ENCODE measurements at places on chromosomes 1 and 21.

- no peak for DNase-seq
These were observed 3.0 kb upstream of the AHCTF1 start for GRCh38 chr1:246934765-246935164.

DNA sequence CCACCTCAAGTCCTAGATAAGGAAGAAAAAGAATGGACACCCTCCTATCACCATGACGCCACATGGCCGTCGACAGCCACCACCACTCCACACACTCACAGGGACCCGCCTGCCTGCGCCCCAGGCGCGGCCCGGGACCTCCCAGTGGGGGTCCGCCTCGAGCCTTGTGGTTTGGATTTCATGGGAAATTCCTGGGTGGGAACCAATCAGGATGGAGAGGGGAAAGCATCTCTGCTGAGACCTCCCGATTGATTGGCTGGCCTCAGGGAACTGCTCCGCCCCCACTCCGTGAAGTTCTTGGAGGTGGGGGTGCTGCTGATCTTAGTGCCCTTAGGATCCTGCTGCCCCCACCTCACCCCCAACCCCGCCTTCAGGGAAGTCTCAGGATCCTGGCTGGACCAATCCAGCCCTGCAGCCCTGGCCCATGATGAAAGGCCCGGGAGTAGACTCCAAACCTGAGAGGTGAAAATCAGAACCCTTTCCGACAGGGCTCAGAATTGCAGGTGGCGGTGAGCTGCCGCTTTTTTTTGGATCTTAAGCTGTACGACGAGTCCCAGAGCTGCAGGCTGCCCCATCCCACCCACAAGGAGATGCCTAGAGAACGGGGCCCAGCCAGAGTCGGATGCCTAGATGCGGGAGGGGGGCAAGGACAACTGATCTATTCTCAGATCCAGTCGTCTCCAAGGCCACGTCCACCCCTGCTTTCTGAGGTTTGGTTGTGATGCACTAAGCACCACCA, 29.0 kb upstream of the TMEM51 start:
- DNase-seq = no peak

- DNase-seq = no peak
These were observed 143.0 kb upstream of the GRIK3 start for GRCh38 chr1:37177230-37177864.

DNA sequence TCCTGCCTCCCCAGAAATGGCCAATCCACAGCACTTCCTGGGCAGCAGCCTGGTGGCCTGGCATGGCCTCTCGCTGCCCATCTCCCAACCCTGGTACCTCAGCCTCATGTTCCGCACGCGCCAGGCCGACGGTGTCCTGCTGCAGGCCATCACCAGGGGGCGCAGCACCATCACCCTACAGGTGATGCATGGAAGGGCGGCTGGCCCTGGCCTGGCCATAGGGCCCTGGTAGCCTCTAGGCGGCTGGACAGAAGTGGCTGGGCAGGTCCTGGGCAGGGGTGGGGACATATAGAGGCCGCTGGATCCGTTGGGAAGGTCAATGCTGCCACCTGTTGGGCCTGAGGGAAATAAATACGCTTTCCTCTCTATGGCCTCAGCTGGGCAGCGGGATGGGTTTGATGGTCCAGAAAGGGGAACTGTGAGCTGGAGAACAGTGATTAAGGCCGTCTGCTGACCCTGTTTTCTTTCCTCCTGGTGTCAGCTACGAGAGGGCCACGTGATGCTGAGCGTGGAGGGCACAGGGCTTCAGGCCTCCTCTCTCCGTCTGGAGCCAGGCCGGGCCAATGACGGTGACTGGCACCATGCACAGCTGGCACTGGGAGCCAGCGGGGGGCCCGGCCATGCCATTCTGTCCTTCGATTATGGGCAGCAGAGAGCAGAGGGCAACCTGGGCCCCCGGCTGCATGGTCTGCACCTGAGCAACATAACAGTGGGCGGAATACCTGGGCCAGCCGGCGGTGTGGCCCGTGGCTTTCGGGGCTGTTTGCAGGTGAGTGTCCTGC, 14.4 kb downstream of the CELSR2 start:
- peak; percentile 79 for DNase-seq

GRCh38 chr1:11488966-11489625, 10.1 kb downstream of the DISP3 start:
- DNase-seq = no peak

GRCh38 chr1:1777583-1777899, 729 bp downstream of the NADK start:
- DNase-seq = no peak

DNA sequence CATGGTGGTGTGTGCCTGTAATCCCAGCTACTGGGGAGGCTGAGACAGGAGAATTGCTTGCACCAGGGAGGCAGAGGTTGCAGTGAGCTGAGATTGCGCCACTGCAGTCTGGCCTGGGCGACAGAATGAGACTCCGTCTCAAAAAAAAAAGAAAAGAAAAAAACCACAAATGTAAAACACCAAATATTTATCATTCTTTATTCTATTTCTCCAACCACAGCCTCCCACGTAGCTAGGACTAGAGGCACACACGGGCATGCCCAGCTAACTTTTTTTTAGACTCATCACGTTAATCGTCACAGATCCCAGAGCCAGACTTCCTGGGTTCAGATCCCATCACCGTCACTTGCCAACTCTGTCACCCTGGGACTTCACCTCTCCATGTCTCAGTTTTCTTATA, 13.5 kb downstream of the DNAJC16 start:
- no peak for DNase-seq

DNA sequence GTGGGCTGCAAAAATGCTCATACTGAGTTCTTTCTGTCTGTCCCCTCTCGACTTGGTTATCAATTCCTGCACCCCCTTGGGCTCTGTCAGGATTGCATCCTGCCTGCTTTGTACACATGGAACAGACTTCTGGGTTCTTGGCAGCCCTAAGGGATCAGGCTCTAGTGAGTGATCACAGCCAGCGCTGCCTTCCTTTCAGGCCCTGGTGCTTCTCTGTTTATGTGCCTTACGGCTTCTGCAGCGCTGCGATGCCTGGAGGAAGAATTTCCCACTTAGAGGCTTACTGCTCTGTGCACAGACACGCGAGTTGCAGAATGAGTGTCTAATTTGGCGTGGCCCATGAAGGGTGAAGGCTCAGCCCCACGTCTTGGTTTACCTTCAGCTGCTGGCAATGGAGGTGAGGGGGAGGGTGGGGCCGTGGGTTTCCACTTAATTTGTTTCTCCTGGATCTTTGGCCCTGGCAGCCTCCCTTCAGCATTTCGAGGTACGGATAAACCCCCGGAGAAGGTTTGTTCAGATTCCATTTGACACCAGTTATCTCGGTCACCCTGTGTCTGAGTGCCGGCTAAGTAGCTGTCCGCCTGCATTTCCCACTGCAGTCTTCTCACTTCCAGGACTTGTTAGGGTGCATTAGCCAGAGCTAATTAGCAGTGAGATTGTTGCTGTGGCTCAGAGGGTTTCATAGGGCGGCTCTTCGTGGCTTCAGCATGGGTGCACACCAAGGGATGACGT, 227.3 kb downstream of the DYRK1A start:
- no peak for DNase-seq

DNA sequence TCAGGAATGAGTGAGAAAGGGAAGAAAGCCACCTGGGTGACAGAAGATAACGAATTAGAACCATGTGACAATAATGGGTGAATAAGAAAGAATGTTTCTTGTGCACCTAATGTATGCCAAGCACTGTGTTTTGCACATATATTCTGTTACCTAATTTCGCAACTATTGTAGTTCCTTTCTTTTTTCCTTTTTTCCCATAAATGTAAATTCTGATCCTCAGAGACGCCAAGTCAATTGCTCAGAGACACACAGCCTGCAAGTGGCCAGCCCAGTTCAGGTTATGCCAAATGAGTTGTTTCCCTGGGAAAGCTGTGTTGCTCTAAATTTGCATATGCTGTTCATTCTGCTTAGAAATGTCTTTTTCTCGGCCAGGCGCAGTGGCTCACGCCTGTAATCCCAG, 1.7 kb upstream of the RSPO1 start:
- no peak for DNase-seq

DNA sequence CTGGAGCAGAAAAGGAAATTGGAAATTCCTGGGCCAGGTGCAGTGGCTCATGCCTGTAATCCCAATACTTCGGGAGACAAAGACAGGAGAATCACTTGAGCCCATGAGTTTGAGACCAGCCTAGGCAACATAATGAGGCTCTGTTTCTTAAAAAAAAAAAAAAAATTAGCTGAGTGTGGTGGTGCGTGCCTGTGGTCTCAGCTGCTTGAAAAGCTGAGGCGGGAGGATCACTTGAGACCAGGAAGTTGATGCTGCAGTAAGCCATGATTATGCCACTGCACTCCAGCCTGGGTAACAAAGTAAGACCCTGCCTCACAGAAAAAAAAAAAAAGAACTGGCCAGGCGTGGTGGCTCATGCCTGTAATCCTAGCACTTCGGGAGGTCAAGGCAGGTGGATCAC, 56.7 kb downstream of the SRSF11 start:
- no peak for DNase-seq

DNA sequence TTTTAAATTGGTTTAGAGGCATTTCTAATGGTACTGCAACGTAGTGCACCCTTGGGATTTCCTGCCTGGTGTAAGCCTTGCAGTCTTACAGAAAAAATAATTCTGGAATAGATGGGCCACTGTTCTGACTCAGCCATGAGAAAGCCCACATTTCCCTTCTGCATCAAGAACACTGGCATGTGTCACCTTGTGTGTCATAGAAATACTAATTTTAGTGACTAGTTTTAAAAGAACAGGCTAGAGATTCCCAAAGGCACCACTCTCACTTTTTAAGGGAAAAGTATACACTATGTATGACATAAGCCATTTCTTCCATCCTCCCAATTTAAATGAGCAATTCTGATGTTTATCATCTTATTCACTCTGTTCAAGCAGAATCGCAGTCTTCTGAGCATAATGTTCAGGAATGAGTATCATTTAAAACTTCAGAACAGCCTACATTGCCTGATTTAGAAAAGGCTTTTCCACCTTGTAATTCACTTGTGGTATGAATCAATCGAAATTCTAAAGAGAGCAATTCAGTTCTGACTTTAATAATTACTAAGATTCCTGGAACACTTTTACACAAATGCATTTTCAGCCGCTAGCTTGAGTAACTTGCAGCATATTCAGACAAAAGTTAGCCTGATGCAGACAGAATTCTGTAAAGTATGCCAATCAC, 18.8 kb downstream of the RGS13 start:
- no peak for DNase-seq

- peak; percentile 62 for DNase-seq
These were observed 61.0 kb upstream of the NEK2 start for GRCh38 chr1:211736351-211736915.

DNA sequence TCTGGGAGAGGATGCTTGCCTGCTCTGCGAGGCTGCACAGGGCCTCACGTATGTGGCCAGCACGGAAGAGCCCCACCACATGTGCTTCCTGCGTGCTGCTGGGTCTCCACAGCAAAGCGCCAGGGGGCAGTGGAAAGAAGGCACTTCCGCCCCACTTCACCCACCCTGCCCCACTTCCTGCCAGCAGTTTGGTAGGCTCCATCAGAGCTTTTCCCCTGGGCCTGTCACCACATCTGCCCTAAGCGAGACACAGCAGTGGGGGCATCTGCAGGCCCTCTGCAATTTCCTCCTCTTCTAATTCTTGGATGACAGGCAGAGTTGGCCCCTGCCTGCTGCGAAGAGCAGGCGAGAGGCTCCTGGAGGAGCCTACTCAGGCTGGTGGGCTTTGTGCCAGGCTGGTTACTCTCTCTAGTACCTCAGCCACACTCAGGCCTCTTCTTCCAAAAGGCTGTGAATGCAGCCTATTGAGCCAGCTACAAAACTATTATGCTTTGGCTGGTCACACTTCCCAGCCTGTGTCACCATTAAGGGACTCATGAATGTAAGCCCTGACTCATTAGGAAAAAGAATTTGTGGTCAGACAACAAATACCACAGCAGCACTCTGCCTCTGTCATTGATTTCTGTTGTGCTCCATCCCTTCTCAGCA, 25.0 kb downstream of the CD244 start:
- no peak for DNase-seq

GRCh38 chr1:24364975-24365678, 46.0 kb downstream of the GRHL3 start:
- no peak for DNase-seq

- no peak for DNase-seq
These were observed 61.0 kb downstream of the BACH1 start for GRCh38 chr21:29359718-29360117.

- DNase-seq = no peak
These were observed 51.7 kb upstream of the ACADM start for GRCh38 chr1:75672528-75673393.

- DNase-seq = no peak
These were observed 6.3 kb upstream of the TTC34 start for GRCh38 chr1:2807678-2808385.

GRCh38 chr1:222886878-222887351, 72.1 kb downstream of the DISP1 start:
- no peak for DNase-seq

- DNase-seq = peak; percentile 93
These were observed at the start of gene ZBTB17 for GRCh38 chr1:15975805-15976680. Gene ZBTB17, minus strand, starts transcription at chr1:15976101. Its CDS starts 27,606 bp downstream, at chr1:15948495.

DNA sequence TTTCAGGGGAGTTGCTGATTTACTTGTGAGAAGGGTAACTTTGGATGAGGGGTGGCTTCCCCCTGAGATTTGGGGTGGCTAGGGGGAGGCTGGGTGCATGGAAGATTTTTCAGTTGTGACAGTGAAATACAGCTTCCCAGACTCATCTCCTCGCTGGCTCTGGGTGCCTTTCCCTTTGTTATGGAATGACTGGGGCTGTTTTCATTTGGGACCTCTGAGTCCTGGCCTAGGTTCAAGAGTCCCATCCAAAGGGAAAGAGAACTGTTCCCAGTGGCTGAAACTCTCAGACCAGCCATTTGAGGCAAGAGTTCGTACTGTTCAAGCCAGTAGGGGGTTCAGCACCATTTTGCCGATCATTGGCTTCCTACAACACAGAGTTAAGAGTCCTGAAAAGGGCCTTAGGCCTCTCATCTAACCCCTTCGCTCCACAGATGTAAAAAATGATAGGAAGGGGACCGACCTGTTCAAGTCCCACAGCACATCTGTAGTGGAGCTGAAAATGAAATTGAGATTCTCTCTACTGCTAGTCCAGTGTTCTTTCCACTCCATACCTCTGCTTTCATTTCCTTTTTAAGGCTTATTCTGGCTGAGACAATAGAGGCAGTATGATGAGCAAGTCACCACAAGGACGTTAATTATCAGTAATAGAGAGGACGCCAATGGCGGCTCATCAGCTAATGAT, 958 bp downstream of the DDR2 start:
- DNase-seq = no peak

- DNase-seq = peak; percentile 61
These were observed at the start of gene KIAA0040 for GRCh38 chr1:175192630-175193526. Gene KIAA0040, minus strand, starts transcription at chr1:175192776. Its CDS starts 31,763 bp downstream, at chr1:175161013.

- no peak for DNase-seq
These were observed 389.7 kb upstream of the RUNX1 start for GRCh38 chr21:35438643-35439404.

DNA sequence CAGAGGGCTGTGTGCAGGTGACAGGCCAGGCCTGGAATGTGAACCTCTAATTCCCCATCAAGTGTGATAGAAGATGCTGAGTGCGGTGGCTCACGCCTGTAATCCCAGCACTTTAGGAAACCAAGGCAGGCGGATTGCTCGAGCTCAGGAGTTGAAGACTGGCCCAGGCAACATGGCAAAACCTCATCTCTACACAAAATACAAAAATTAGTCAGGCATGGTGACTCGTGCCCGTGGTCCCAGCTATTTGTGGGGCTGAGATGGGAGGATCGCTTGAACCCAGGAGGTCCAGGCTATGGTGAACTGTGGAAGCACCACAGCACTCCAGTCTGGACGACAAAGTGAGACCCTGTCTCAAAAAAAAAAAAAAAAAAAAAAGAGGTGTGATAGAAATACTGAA, 40.1 kb upstream of the PUM1 start:
- DNase-seq = no peak

Measured in ovary (tissue), 10 donors.